ENCODE measurements at places on chromosomes 5 and 9. TPM values are rescaled to one million over a fixed set of nuclear protein-coding genes. Genes with fewer than 3 reads are reported as not detected.
A peak's percentile ranks its signal among the peaks of the same experiment; 100 is the strongest.

Gene SLC34A1
- not detected for total RNA-seq

DNA sequence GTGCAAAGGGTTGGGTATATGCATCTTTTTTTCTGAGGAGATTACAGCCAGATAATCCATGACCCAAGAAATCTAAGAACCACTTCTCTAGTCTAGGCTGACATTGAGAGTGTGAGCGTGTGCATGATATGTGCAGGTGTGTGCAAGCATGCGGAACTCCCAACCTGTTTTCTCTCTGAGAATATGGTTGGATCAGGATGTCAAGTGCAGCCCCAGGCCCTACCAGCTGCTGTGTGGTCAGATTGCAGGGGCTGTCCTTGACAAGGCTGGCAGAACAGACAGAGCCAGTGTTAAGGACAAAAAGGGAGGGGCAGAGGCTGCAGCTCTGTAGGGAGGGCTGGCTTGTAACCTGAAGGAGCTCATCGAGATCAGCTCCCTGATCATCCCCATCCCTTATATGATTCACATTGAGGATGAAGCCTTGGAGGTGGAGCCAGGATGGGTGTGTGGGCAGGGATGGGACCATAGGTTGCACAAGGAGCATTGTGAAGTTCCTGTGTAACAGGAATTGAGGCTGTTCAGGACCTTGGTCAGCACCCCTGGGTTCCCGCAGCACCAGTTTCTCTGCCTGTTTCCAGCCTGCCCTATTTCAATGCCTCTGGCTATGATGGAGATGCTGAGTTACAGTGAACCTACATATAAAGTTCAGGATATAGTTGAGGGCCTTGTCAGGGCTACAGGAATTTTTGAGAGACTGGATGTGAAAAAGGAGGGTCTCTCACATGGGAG, 52.6 kb upstream of the ARAP3 start:
- no peak for DNase-seq

DNA sequence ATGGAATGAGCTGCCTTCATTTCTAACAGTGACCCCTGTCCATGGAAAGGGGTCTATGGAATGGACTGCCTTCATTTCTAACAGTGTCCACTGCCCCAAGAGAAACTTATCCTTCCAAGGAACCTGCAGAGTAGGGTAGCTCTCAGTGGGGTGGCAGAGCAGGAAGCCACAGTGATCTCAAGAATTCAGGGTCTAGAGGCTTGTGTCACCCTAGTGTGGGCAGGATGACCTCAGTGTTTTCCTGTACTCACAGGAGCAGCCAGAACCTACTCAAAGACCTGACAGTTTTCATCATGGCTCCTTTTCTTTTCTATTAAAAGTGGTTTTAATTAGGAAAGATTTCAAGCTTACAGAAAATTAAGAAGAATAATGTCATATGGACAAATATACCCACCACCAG, 27.5 kb downstream of the SEC61B start:
- no peak for DNase-seq

DNA sequence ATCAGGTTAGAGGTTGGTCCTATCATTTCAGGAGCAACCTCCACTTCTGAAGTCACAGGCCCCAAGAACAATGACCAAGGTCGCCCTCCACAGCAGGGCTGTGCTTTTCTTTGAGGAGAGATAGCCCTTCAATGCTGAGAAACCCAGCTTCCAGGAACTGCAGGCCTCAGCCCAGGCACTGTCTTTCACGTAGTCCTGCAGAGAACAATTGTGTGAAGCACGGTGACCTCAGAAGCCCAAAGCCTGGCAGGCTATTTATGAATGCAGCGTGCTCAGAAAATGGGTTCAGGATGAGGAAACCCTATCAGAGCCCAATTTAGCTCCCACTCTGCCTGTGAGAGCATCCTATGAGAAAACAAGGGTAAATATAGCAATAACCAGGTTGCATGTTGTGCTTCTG, 388.3 kb downstream of the PLK2 start:
- DNase-seq, result no peak

GRCh38 chr9:69801989-69802388, 18.6 kb upstream of the CFAP95 start:
- no peak for DNase-seq

DNA sequence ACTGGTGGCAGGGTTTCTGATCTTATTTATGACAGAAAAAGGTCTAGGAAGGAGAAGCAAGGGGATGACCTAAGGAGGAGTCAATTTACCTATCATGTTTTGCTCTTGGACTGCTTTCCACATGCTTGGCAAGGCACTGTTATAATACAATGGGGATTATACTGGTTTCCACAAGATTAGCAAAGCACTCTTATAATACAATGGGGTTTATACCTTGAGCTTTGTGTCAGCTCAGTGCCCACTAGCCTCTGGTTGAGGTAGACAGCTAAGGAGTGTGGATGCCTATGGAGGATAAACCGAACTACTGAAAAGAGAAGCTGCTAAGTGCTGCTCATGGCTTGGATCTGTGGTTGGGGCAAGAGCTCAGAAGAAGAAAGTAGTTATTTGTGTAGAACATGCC, 68.7 kb downstream of the MRPS27 start:
- DNase-seq, result no peak

DNA sequence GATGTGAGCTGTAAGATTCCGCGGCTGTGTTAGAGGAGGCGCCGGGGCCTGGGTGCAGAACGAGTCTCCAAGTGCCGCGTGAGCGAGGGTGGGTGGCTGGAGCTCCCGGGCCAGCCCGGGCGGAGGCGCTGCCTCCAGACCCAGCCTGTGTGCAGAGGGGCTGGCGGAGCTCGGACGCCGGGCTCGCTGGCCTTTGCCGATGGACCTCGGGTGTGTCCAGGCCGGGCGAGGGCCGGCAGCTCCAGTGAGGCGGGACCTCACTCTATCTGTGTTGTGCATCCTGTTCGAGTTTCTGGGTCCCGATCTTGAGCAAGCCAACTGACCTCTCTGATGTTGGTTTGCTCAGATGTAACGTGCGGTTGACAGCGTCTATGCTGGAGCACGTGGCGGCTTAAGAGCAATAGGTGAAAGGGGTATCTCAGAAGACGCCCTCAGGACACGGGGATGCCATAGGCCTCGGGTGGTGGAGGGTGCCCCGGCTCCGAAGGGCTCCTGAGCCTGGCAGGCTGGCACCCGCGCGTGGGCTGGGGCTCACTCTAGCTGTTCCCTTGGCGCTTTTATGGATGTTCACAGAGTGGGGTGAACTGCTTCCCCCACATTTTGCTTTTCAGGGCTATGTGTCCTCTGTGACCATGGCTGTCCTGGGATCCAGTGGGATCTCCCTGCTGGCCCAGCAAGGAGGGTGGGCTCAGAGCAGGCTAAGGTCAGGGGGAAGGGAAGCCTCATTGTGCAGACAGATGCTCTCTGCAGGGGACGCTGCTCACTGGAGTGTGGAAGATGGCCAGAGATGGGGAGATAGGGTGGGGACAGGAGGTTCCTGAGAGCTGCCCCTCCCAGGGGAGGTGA, 69.8 kb downstream of the MRPL36 start:
- DNase-seq, result peak; percentile 60

DNA sequence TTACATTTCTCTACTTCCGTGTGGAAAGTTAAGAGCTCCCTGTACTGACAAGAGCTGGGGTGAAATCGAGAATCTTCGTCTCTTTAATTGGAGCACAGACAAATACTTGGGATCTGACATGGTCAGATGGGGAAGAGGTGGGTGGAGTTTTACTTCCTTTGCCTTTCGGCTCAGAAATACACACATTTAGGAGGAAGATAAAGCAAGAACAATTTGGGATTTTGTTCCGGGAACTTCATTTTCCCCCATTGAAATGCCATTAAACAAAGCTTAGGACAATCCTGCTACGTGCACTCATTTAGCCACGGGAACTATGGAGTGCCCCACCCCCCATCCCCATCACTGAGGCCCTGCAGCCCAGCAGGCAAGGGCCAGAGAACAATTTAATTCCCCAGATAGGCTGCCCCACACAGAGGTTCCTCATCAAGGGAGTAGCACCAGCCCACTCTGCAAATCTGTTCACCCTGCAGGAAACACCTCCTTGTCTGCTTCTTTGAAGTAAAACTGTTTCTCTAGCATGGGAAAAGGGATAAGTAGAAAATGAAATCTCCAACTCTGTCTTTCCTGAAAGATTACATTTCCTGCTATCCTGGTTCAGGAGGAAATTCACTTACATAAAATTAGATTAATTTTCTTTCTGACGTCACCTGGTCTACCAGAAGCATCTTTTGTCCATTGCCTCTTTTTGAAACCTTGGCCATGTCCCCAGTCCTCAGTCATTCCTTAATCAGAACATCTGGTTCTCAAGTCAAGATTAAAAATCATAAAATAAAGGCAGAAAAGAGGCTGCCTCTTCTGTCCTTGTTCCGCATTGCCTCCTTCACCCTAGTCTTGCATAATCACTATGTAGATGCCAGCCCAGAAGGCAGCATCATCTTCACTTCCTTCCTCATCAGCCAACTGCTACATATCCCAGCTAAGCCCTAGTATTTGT, 206.4 kb downstream of the ENC1 start:
- DNase-seq, result no peak

Gene CATSPER3
- 0.29 TPM for total RNA-seq

- no peak for DNase-seq
These were observed 77.0 kb downstream of the ERCC6L2 start for GRCh38 chr9:95952471-95952870.

Gene UBE2QL1
- total RNA-seq, result 0.31 TPM

Gene SLC34A3
- not detected for total RNA-seq

- DNase-seq, result no peak
These were observed 83.1 kb downstream of the EDIL3 start for GRCh38 chr5:84301535-84301934.

Gene SAXO1
- total RNA-seq, result not detected

DNA sequence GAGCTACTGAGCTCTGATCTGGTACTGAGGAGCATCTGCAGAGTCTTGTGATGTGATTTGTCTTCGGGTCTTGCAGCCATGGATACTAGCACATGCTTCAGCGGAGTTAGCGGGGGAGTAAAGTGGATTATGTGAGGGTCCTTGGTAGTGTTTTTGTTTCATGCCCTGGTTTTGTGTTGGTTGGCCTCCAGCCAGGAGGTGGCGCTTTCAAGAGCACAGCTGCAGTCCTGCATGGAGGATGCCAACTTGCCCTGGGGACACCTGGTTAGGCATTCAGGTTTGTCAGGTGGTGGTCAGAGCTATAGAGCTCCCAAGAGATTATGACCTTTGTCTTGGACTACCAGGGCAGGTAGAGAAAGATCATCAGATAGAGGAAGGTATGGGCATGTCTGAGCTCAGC, 185.8 kb upstream of the CDH6 start:
- DNase-seq, result no peak

- DNase-seq, result no peak
These were observed 100.5 kb downstream of the PSAT1 start for GRCh38 chr9:78397454-78397853.

Gene TIMD4
- not detected for total RNA-seq

Gene ENTREP1
- 7.9 TPM for total RNA-seq

Gene PCDH1
- total RNA-seq, result 17.7 TPM

DNA sequence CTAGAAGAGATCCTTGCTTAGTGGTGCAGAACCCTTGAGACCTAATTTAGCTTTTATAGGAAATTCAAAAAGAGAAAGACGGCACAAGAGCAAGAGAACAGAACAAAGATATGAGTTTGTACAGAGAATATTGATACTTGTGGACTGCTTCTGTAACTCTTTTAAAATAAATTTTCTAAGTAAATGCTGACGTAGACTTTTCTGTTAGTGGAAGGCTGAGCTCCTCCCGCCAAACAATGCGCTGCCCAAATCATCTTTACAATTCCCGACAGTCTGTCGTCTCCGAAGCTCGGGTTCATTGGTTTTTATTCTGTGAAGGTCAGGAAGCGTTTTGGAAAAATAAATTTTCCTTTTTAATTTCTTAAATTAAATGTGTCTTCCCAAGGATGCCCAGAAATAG, 22.3 kb downstream of the RORB start:
- DNase-seq, result no peak

DNA sequence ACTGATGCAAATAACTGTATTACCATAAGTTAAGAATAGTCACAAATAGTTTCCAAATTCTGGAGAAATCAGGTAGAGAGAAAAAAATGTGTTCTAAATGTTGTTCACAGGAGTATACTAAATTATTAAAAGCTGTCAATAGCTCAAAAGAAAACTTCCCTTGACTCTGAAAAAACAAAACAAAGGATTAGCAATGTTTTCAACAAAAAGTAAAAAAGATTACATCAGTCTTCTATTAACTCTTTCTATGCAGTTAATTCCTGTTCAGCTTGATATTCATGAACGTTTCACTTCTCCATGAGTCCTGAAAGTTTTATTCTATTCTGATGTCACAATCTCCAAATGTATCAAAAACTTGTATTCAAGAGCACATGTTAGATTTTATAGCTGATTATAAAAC, 9.5 kb upstream of the CLTB start:
- DNase-seq, result no peak

DNA sequence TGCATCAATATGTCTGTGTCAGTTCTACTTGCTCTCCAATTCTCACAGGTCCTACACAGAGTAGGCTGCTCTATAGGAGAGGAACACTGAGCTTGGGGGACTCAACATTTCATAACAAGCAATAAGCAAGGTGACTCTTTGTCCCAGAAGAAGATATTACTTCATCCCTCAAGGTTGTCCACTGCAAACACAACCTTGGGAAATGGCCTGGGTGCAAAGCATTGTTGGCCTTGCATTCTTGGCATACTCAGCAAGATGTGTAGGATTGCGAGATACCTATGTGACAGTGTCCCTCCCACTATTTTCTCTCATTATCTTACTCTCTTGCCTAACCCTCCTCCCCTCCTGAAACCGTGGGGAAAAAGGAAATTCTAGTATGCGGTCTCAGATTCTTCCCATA, 169.8 kb upstream of the FREM1 start:
- no peak for DNase-seq

GRCh38 chr5:61245486-61245885, 83.2 kb upstream of the SMIM15 start:
- DNase-seq, result no peak

GRCh38 chr5:111472579-111472978, 39.8 kb downstream of the STARD4 start:
- DNase-seq, result no peak

DNA sequence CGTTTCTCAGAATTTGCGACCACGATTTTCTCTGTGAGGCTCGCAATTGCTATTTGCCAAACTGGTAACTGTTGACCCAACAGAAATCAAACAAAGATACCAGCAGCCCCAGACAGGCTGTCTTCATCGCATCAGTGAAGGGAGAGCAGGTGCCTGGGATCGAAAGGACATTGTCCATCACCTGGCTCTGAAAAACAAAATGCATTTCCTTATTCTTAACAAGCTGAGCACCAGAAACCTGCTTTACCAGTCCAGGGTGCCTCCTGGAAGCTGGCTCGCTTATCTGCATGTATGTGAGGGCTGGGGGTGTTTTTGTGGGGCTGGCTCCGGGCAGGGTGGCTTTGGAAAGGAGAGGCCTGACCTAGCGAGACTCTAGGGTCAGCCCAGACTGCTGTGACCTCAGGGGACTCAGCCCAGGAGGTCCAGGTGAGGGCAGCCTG, 24.7 kb downstream of the WWC1 start:
- DNase-seq, result peak; percentile 72

Gene RC3H2
- total RNA-seq, result 10.9 TPM

- DNase-seq, result no peak
These were observed 27.1 kb upstream of the FAM240B start for GRCh38 chr9:38747067-38747466.
